ENCODE measurements at places on chromosomes 3 and 15.
A peak's percentile ranks its signal among the peaks of the same experiment; 100 is the strongest.

GRCh38 chr3:122322095-122323075 lies 2.7 kb upstream of the CSTA start:
- DNase-seq = peak; percentile 43
- no peak overlapping the region for H3K4me3 ChIP-seq
- no peaks in the 10 kb centered on the region for H3K36me3 ChIP-seq

- no peaks in the 10 kb centered on the region for H3K4me1 ChIP-seq
- DNase-seq = no peak
- H3K4me3 ChIP-seq = no peak overlapping the region
- no peak overlapping the region for H3K27ac ChIP-seq
- H3K36me3 ChIP-seq = no peaks in the 10 kb centered on the region
These were observed 54.2 kb upstream of the TMCO5A start for GRCh38 chr15:37880009-37880834.

DNA sequence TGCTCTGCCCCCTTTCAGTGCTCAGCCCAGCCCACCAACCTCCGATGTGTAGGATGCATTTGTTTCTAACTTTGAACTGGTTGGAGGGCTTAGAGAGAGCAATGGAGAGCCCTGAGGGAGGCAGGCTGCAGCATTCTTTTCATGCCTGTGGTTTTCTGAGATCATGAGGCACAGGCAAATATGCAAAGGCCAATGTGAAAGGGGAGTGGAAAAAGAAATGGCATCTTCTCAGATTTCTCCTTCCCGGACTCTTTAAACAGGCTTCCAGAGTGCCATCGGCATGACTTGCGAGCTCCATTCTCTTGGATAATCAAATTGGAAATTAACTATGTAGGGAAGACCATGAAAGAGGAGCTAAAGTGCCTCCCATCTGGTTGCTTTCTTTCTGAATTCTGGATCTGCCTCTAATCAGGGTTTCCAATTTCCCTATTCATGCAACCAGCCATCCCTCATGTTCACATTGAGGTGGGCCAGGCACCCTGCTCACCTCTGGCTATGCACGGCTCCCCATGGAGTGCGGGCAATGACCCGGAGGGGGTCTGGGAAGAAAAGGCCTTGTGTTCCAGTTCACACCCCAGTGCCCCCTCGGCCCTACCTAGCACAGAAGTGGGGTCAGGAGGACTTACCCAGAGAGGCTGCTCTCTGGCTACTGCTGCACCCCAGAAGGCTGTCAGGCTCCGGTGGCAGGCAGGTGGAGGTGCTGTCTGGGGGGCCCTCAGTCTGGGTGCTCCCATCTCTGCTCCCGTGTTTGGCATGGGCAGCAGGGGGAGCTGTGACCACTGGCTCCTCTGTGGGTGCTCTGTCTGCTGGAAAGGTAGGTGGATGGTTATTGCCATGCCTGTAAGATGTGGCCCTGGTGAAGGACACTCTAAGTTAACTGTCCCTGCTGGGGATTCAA lies 16.1 kb downstream of the AMOTL2 start:
- no peak overlapping the region for H3K27ac ChIP-seq
- no peak for DNase-seq
- H3K4me1 ChIP-seq = peaks cover 3% of the 10 kb centered on the region

DNA sequence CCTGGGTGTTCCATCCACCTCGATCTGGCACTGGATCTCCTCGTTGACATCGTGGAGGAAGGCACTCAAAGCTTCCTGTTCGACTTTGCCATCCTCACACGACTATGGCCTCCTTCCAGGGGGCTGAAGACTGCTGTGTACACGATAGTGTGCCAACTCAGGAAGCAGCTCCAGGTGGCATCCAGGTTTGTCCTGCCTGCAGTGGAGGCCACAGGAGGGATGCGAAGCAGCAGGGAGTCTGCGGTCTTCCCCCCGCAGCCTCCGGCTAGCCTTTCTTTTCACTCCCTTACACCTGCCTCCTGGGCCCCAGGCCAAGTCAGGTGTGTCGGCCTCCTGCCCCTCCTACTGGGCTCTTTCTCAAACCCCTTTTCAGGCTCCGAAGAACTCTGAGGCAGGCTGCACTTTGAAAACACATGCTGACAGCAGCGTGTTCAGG lies 32.2 kb downstream of the SYNM start:
- no peak overlapping the region for H3K4me3 ChIP-seq
- no peak overlapping the region for H3K27ac ChIP-seq
- H3K4me1 ChIP-seq = no peaks in the 10 kb centered on the region
- DNase-seq = no peak
- no peaks in the 10 kb centered on the region for H3K27me3 ChIP-seq
- no peaks in the 10 kb centered on the region for H3K36me3 ChIP-seq

DNA sequence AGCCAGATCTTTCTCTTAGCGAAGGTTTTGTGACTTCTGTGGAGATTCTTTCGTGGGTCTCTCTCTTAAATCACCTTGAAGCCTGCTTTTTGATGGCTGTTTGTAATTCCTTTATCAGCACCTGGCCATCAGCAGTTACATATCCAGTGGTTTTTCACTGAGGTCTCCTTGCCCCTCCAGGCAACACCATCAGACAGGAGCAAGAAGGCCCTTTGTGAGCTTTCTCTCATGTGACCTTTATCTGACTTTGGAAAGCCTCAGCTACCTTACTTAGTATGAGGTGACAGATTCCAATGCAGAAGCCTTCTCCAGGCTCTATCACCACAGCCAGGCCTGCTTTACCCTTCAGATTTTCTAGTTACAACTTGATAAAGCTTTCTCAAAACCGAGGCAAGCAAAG lies 30.0 kb upstream of the P3H2 start:
- DNase-seq = no peak
- no peaks in the 10 kb centered on the region for H3K36me3 ChIP-seq
- H3K27ac ChIP-seq = no peak overlapping the region
- peaks cover 9% of the 10 kb centered on the region for H3K27me3 ChIP-seq

DNA sequence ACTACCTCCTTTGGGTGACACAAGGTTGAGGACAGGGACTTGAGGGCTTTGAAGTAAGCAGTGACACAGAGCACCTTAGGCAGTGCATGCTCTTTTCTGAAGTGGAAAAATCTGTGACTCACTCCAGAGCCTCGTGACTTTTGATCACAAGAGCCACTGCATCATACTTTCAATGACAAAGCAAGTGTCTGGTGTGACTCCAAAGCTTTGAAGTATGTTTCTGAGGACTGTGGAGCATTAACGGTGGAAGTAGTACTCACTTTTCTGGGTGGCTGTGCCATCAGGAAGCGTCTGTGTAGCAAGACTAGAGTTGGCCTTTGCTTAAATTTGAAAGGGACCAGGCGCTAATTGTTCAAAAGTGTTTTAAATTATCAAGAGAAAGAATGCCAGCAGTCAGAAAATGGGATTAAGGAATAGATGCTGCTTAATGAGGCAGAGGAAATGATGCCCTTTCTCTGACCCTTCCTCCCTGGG lies 210.7 kb upstream of the TRIM42 start:
- no peaks in the 10 kb centered on the region for H3K36me3 ChIP-seq
- no peak for DNase-seq

GRCh38 chr15:49750553-49750952 lies 129.7 kb downstream of the DTWD1 start:
- H3K4me1 ChIP-seq = no peaks in the 10 kb centered on the region
- no peak overlapping the region for H3K4me3 ChIP-seq

GRCh38 chr3:188268336-188268735 lies 114.4 kb downstream of the LPP start:
- no peak overlapping the region for H3K4me3 ChIP-seq
- peaks cover 2% of the 10 kb centered on the region for H3K36me3 ChIP-seq
- no peak overlapping the region for H3K27ac ChIP-seq

GRCh38 chr15:88976656-88977055 lies 63.5 kb upstream of the MFGE8 start:
- no peak for DNase-seq
- no peaks in the 10 kb centered on the region for H3K27me3 ChIP-seq
- no peak overlapping the region for H3K4me3 ChIP-seq

DNA sequence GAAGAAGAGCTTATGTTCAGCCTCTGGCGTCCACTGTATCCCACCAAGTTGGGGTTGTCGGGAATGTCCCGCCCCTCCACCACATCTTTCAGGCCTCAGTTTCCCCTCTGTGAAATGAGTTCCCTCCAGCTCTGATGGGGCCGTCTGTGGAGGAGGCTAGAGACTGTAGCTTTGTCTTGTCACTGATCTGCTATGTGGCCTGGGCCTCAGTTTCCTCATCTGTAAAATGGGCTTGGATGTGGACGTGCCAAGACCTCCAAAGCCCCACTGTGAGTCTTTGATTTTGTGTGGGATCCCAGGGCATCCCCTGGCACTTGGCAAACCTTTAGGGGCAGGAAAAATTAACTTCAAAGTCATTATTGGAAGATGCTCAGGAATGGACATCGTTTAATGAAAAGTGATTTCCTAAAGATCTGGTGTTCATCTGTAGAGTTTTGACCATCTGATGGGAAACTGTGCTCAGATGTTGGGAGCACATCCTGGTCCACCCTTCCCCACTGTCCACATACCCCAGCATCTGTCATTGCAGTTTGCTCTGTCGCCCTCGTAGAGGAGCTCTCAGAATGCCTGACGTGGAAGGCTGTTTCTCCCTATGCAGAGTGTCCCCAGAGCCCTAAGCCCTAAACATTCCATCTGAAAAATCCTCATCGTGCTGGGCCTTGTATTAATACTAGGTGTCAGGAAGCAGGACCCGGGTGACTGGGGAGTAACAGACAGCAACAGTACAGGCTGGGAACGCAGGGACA lies 28.5 kb downstream of the SLC6A6 start:
- peak overlapping the region; percentile 86 for H3K4me3 ChIP-seq
- DNase-seq = no peak
- H3K36me3 ChIP-seq = no peaks in the 10 kb centered on the region
- peaks cover 96% of the 10 kb centered on the region for H3K4me1 ChIP-seq
- no peaks in the 10 kb centered on the region for H3K27me3 ChIP-seq

GRCh38 chr15:85582131-85583079 lies 202.0 kb downstream of the AKAP13 start:
- peak; percentile 73 for DNase-seq
- H3K27me3 ChIP-seq = no peaks in the 10 kb centered on the region
- H3K4me1 ChIP-seq = peaks cover 64% of the 10 kb centered on the region
- peak overlapping the region; percentile 80 for H3K4me3 ChIP-seq
- peaks cover 7% of the 10 kb centered on the region for H3K36me3 ChIP-seq

DNA sequence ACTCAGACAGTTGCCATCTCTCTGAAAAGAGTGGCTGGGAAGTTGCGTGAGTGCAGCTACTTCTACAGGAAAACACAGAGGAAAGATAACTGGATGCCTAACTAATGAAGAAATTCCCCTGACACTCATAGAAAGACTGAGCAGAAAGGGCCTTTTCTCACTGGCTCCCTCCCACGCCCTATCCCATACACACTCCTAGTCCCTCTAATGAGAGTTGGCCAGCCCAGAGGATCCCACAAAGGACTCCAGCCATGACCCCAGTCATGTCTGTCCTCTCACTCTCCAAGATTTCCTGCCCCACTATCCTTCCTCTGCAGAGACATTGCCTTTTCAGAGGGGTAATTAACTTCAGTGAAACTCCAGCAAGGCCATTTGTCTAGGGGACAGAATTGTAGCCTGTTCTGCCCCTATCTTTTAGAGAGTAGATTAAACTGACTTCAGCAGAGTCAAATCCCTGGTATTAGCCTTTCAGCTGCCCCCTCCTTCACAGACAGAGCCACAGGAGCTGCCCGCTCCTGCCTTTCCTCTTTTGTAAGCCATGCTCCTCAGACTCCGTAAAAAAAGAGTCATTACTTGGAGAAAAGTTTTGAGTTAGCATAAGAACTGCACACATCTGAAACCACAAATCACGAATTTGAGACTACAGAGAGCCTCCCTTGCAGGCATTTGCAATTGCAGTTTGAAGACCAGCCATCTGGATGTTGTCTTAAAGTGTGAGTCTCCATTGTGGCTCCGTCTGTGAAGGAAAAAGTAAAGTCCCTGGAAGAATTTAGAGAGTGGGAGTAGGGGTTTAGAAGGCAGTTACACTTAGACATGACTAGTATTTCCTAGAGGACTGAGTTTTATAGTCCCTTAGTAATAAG lies 129.1 kb upstream of the SEMA6D start:
- no peak overlapping the region for H3K27ac ChIP-seq
- H3K4me1 ChIP-seq = no peaks in the 10 kb centered on the region

GRCh38 chr3:147403511-147403910 lies 2.8 kb downstream of the ZIC4 start:
- H3K36me3 ChIP-seq = peaks cover 30% of the 10 kb centered on the region
- no peak overlapping the region for H3K4me3 ChIP-seq
- H3K27me3 ChIP-seq = peaks cover 81% of the 10 kb centered on the region
- DNase-seq = no peak
- H3K4me1 ChIP-seq = peaks cover 6% of the 10 kb centered on the region
- H3K27ac ChIP-seq = no peak overlapping the region

DNA sequence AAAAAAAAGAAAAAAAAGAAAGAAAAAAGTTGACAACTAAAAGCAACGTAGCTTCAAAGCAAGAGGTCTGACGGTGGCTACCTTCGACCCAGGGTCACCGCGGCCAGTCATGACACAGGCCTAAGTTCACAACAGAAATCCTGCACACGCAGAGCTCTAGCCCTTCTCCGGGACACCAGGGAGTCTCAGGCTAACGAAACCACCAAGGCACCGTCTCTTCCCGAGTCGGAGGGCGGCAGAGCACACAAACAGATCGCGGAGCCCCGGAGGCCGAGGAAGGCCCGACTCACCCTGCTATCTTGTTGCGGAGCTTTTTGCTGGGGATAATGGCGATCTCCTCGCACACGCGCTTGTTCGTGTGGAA lies 584 bp downstream of the RPS17 start:
- H3K27ac ChIP-seq = peak overlapping the region; percentile 95
- H3K27me3 ChIP-seq = no peaks in the 10 kb centered on the region
- no peak for DNase-seq
- H3K4me1 ChIP-seq = peaks cover 42% of the 10 kb centered on the region
- H3K4me3 ChIP-seq = peak overlapping the region; percentile 97
- peaks cover 4% of the 10 kb centered on the region for H3K36me3 ChIP-seq

- no peaks in the 10 kb centered on the region for H3K27me3 ChIP-seq
- H3K4me3 ChIP-seq = no peak overlapping the region
These were observed 2.4 kb downstream of the PARP3 start for GRCh38 chr3:51944451-51945021.

DNA sequence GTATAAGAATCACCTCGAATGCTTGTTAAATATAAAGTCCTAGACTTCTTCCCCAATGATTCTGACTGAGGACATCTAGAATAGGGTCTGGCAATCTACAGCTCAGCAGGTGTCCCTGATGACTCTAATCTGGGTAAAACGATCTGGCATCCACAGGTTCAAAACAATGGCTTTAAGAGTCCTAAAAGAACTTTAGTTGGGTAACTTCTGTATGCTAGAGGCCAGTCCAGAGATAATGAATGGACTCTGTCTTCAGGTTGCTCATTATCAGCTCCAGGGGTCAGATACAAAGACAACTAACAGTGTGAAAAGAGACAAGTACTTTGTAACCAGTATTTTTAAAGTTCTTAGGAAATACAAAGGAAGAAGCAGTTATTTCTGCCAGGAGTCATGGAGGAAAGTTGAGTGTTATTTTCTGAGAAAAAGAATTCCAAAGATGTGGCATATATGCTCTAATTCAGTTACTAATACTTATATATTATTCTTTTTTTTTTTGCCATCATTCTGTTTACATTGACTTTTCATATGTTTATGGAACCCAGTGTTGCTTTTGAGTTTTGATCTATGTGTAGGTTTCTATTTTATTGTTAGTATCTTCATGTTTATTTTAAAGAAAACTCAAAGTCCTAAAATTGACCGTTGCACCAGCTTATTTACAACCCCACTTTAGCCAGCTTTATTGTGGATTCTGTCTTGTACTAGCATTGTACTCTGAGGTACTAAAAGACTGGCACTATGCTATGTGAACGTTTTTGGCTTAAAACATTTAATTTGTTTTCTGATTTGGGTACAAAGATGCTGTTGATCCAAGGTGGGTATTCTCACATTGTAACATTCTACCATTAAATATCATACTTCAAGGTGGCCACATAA lies 3.1 kb upstream of the GPR15 start:
- DNase-seq = no peak
- H3K27ac ChIP-seq = no peak overlapping the region
- no peak overlapping the region for H3K4me3 ChIP-seq
- H3K36me3 ChIP-seq = no peaks in the 10 kb centered on the region

Data from naive thymus-derived CD8-positive, alpha-beta T cell (primary cell).